ENCODE measurements at places on chromosomes 4 and X.

GRCh38 chrX:119201570-119201969, 34.5 kb upstream of the PGRMC1 start:
- DNase-seq = no peak

DNA sequence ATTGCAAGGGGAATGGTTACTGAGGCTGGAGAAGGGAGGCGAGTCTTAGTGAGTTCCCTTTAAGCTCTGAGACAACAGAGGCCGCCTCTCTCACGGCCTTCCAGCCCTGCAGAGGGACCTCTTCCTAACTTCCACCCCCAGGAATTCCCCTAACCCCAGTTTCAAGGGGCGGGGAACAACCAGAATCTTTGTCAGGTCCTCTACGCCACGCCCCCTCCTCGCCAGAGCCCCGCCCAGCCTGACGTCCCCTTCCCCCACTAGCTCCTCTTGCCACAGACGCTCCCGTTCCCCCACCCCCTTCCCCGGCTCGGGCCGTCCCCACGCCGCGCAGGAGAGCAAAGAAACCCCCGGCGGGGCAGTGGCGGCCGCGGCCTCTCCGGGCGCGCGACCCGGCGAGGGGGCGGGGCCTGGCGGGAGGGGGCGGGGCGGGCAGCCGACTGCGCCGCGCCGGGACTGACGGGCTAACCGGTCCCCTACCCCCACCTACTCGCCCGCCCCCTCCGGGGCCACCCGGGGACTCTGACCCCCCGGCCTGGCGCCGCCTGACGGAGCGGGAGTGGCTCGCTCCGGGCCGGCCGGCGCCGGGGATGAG, 12.3 kb upstream of the TMEM156 start:
- DNase-seq = peak; percentile 89

- no peak for DNase-seq
Measured at GRCh38 chr4:153781280-153781679, 7.6 kb downstream of the SFRP2 start.

- DNase-seq = no peak
Measured at GRCh38 chrX:65203545-65203944, 227.3 kb upstream of the ZC4H2 start.

DNA sequence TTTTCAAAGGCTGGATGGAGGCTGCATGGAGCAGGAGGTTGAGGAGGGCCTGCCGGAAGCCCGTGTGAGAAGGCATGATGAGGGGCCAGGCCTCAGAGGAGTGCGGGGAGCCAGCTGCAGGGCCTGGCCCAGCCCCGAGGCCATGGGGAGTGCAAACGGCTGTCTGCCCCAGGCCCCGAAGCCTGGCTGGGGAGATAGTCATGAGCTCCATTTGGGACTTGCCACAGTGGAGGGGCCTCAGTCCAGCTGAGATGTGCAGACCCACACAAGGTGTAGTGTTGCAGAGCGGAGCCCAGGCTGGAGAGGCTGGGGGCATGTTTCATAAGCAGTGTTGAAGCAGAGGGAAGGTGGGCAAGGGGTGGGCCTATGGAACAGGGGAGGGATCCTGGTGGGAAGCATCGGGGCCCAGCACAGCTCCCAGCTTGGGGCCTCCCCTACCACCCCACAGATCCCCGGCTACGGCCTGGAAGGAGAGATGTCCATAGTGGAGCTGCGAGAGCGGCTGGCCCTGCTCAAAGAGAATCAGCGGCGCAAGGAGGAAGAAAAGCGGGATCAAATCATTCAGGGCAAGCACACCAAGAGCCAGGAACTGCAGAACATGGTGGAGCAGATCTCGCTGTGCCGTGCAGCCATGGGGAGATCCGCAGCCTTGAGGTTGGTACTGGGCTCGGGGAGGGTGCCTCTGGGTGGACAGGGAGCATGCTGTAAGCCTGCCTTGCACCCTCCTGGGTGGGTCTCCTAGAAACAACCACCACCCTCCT, 9.1 kb upstream of the RNF4 start:
- no peak for DNase-seq

- no peak for DNase-seq
Measured at GRCh38 chr4:8461086-8461485, 20.5 kb downstream of the TRMT44 start.

DNA sequence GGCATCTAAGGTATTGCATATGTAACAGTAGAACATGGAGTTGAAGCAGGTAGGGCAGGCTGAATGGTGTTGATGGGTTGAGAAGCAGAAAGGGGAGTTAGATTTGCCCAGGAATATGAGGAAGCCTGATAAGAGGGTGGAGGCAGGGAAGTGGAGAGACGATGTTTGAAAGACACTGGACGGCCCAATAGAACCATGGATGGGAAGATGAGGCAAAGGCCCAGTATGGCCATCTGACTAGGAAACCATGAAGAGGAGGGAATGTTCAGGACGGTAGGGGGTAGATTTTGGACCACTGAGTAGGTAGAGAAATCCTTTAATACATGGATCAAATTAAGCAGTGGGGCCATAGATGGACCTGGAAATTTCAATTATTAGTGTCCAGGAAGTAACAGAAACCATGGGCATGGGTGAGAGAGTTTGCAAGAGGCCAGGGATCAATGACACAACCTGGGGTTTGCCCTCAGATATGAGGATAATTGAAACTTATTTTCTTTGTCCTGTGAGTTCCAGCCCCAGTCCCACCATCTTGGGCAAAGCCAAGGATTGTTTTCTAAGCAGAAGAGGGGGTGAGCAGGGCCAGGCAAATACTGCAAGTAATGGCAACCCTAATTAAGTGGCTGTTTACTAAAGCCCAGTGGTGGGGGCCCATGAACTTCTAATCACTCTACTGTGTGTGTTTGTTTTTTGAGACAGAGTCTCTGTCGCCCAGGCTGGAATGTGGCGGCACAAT, 2.5 kb upstream of the USP11 start:
- no peak for DNase-seq

DNA sequence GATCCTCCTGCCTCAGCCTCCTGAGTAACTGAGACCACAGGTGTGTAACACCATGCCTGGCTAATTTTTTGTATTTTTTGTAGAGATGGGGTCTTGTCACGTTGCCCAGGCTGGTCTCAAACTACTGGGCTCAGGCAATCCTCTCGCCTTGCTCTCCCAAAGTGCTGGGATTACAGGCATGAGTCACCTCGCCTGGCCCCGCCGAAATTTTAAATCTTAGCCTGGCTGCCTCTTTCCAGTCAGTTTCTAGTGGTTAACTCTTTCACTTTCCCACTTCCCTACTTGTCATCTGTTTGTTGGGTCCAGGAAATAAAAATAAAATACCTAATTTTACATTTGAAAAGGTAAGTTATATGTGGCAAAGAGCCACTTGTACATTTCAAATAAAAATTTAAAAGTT, 62.4 kb downstream of the TMEM165 start:
- no peak for DNase-seq

- DNase-seq = no peak
Measured at GRCh38 chr4:70008771-70009170, 13.0 kb downstream of the STATH start.

DNA sequence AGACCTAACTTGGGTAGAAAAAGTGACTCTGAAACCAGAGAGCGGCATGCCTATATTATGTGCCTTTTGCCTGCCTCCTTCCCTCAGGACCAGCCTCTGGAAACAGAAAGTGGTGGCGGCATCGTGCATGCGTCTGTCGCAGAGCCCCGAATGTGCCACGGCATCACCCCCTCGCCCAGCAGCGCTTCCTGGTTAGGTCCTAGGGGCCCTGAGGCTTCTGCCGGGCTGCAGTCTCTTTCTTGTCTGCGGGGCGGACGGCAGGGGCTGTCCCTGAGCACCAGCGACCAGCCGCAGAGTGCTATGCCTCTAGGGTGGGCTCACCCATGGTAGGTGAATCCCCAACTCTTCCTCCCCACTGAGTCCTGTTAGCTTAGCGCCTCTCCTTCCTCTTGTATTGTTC, 68.7 kb downstream of the VSIG4 start:
- DNase-seq = no peak

- DNase-seq = no peak
Measured at GRCh38 chr4:187666697-187667494, 328.7 kb upstream of the ZFP42 start.
